ENCODE measurements at places on chromosomes 16 and 17. TPM values are rescaled to one million over a fixed set of nuclear protein-coding genes. Genes with fewer than 3 reads are reported as not detected.

- no peak for DNase-seq
Measured at GRCh38 chr16:51084074-51084928, 66.8 kb downstream of the SALL1 start.

DNA sequence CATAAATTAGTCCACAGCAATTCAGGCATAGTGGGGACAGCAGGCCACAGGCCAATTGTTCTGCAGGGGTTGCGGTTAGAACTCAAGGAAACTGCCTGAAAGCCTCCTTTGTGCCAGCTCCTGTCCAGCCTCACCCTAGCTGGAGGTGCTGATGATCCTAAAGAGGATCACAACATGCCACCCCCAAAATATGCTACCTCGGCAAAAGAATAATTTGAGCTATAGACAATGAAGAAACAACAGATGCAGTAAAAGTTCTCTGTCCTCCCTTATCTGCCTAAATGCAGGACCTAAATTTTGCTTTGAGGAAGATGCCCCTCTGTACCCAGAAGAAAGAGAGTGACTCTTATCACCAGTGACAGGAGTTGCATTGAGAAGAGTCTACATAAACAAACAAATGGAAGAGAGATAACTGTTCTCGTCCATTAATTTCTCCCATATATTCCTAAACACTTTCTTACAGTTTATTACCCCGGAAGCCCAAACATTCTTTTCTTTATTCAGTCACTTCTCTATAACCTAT, 14.7 kb downstream of the ALOX15 start:
- no peak for DNase-seq

DNA sequence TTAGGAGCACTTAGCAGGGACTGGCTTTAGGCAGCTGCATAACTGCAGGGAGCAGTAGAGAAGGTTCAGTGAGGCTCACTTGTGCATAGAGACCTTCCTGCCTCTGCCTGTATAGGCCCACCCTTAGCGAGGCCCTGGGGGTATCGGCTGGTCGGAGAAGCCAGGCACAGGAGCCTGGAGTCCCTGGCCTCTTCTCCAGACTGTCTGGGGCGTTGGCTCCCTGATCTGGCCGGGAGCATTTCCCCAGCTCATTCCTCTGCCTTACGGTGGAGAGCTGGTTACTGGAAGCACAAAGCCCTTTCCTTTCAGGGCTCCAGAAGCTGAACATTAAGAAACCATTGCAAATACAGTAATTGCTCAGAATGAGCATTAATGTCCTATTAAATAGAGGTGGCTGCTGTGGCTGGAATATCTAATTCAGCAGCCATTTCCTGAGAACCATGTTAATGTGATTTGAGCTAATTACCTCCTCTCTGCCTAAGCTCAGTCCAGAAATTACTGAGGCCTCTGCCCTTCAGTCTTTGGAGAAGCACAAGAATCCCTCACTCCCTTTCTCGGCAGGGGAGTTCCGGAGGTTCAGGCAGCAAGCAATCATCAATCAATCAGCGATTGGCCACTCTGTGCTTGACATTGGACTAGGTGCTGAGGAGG, 18.8 kb upstream of the TMEM220 start:
- no peak for DNase-seq

GRCh38 chr17:8991514-8992285, 26.2 kb upstream of the PIK3R5 start:
- DNase-seq, result no peak

- DNase-seq, result no peak
Measured at GRCh38 chr17:48294806-48295361, 135.1 kb downstream of the SKAP1 start.

DNA sequence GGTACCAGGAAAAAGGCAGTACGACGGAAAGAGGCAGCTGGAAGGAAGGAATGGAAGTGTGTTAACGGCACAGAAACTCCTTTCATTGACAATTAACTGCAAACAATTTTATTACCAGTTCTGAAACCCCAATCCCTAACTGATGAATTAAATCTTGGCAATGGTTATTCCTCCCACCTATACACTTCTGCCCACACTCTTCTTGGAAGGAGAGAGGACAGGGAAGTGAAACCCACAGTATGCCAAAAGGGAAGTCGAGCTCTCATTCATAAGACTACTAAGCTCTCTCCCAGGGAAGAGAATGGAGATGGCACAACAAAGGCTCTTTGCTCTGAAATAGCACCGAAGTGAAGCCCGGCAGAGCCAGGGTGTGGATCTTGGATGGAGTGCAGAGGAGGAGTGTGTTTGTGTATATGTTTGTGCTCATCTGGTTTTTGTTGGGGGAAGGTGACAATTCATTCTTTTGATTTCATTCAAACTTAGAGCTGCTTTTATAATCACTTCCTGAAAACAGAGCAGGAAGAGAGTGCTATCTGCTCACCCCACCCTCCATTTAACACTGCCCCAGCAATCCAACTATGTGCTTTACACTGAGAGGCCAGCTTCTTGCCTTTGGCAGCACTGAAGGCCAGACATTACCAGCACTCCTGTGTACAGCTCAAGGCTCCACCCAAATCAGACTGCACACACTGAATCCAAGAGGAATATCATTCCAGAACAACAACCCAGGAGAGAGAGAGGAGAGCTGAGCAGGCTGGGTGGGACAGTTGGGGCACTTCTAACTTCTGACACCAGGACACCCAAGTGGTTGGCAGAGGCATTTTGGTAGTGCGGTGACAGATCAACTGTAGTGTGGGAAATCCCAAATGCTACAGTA, 68.7 kb downstream of the HIC1 start:
- no peak for DNase-seq

DNA sequence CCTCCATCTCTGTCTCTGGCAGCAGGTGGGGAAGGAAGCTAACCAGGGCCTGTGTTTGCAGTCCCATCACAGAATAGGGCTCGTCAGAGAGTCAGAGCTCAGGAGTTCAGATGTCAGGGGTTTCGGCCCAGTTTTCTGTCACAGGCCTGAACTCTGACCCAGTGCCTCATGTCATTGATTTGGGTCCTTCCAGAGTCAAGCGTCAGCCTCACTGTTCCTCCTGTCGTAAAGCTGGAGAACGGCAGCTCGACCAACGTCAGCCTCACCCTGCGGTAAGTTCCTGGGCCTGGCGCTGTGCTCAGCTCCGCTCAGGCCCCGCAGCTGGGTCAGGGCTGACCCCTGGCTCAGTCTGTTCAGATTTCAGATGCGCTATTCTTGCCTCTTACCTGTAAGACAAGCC, 10.7 kb downstream of the CTNS start:
- DNase-seq, result no peak

The TMEM88 gene
- 1.6 TPM for total RNA-seq

DNA sequence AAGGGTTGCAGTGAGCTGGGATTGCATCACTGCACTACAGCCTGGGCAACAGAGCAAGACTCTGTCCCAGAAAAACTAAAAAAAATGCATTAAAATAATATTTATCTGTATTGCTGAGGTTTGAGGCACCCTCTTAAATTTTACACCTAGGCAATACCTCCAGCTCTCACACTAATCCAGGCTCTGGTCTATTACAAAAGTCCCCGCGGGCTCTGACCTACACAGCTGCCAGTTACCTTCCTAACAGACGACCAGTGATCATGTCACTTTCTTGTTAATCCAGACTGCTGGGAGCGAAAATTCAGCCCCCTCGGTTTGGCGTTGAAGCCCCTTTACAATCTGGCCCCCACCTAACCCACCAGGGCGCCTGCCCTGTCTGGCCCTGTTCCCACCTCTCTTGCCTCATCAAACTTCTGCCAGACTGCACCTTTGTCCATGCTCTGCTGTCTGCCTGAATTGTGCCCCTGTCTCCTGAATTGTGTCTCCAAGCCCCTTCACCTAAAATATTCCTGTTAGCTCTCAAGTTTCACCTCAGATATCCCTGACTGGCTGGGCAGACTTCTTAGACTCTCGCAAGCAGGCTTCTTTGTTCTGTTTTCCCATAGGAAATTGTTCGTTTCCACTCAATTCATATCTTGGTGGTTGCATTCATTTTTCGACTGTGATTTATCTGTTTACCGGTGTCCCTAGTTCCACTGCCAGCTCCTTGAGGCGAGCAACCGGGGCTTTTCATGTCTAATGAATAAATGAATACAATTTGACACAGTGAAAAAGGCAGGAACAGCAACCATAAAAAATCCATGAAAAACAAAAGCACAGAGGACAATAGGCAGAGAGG, 65.9 kb downstream of the PITPNC1 start:
- DNase-seq, result no peak

GRCh38 chr17:19986941-19987861, 9.6 kb upstream of the AKAP10 start:
- no peak for DNase-seq

DNA sequence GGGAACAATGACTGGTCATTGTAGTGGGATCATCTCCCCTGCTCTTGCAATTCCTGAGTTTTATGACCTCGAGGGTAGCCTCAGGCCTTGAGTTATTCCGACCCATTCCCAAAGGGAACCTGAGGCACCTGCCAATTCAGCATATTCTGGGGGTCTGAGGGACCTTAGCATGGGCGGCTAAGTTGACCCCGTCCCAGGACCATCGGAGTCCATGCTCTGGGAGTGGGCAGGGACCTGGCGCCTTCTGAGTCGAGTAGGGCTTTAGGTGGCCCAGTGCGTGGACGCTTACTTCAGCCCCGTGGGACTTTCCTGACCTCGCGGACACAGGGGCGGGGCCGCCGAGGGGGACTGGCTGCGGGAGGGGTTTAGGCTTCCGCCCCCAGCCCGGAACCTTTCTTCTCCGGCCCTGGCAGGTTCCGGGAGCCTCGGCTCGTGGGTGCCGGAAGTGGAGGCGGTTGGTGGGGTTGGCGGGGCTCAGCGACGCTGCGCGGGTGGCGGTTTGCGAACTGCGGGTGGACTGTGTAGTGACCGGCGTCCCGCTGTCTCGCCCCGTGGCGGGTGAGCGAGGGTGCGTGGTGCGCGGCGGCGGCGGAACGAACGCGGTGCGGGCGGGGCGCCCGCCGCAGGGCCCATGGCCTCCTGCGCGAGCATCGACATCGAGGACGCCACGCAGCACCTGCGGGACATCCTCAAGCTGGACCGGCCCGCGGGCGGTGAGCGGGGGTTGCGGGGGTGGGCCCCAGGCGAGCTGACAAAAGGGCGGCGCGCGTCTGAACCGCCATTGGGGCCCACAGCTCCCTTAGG, at the start of gene EDC4:
TSS of gene EDC4 (plus strand) at position 422 of the 804 bp plus-strand sequence. CDS start at position 632, 210 bp downstream.
- no peak for DNase-seq

DNA sequence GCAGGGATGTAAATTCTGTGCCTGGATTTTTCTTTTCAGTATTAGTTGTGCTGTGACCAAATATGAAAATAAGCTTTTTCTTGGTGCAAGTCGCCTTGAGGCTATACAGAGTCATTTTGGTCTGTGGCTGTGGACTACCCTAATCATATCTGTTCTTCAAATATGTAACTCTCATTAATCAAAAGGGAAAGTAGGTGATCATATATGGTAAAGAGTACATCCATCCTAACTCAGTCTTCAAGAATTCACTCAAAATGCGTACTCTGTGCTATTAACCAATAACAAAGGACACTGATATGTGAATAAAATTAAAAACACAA, 2.6 kb downstream of the CPD start:
- DNase-seq, result no peak

The CIBAR2 gene
- total RNA-seq, result not detected

- DNase-seq, result no peak
Measured at GRCh38 chr17:11135819-11136218, 105.2 kb upstream of the SHISA6 start.

DNA sequence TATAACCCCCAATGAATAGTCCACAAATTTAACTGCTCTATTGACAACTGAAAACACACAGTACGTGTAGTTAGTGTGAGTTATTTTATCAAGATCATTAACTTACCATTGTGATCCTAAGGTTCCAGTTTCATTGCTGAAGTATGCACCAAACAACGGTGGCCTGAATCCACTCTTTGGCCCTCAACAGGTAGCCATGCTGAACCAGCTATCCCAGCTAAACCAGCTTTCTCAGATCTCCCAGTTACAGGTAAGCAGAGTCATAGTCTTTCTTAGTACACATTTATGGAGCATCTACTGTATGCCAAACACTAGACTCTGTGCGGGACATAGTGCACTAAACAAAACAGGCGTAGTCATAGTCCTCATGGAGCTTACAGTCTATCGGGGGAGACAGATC, 40.3 kb upstream of the SLC5A11 start:
- no peak for DNase-seq

The MFAP4 gene
- 0.92 TPM for total RNA-seq

The C1QTNF1 gene
- 1.5 TPM for total RNA-seq

- DNase-seq, result no peak
Measured at GRCh38 chr16:85524630-85525419, 88.3 kb upstream of the GSE1 start.

The SLC2A4 gene
- 0.31 TPM for total RNA-seq

GRCh38 chr17:81553616-81554181, 1.5 kb upstream of the FAAP100 start:
- no peak for DNase-seq

The SEC14L5 gene
- total RNA-seq, result 0.26 TPM

DNA sequence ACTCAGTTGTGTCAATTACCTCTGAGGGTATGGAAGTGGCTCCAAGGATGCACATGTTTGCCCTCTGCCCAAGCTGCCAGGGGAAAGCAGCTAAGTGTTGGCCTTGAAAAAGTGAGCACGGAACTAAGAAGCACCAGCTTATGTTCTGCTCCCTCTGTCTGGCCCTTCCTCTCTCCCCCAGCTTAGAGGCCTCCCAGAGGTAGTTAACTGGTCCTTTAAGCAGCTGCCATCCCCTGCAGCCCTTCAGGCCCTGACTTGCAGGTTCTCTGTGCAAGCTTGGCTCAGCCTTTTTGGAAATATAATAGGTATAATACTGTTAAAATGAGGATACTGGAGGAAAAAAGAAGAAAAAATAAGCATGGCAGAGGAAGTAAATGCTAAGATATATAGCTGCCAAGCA, 7.0 kb upstream of the UBE2Z start:
- no peak for DNase-seq

The TBC1D3E gene
- total RNA-seq, result not detected

The RABEP1 gene
- 28.2 TPM for total RNA-seq

The ZP2 gene
- total RNA-seq, result not detected

The SMTNL2 gene
- total RNA-seq, result not detected

GRCh38 chr16:50464325-50465290, 83.6 kb upstream of the NKD1 start:
- no peak for DNase-seq

The UMOD gene
- not detected for total RNA-seq

GRCh38 chr16:9122969-9123368, 31.5 kb downstream of the HAPSTR1 start:
- no peak for DNase-seq

The PRAC2 gene
- total RNA-seq, result not detected

The TBC1D28 gene
- not detected for total RNA-seq

- DNase-seq, result no peak
Measured at GRCh38 chr16:22029632-22030031, 21.7 kb downstream of the MOSMO start.

The APOBR gene
- total RNA-seq, result 0.13 TPM
